ENCODE measurements at places on chromosomes 3 and 15.
A peak's percentile ranks its signal among the peaks of the same experiment; 100 is the strongest.

DNA sequence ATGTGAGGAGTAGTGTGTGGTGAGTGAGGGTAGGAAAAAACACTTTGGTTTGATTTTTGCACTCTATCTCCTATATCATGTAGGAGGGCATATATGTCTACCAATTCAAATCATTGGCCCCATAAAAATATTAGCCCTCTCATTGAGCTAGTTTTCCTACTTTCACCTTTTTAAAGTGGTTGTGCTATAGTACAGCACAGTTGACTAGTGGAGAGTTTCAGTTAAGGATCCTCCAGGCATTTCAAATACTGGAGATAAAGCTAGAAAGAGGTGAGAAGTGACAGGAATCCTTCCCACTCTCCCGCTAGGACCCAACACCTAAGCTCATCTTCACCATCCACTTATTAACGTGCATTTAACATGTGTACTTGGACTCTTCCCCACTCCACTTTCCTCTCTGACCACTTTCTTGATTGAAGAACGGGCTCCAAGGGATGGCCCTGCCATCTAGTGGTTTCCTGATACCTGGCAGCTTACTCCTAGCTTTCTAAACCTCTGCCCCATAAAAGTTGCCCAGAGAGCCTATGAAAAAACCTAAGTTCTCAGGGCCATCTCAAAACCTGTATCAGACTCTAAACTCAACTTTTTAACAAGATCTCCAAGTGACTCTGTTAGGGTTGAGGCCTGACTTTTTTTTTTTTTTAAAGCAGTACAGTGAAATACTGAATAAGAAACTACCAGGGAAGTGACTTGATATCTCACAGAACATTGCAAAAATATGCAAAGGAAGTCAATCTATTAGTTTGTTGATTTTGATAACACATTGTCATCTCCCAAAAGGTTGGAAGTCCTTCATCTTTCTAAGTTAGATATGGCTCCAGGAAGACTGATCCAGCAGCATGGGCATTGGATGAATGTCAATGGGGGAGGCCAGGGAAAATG is 17.9 kb downstream of the IL12A start:
- peak; percentile 68 for DNase-seq

GRCh38 chr3:147945968-147946519 is 536.9 kb downstream of the ZIC1 start:
- peak; percentile 97 for DNase-seq

DNA sequence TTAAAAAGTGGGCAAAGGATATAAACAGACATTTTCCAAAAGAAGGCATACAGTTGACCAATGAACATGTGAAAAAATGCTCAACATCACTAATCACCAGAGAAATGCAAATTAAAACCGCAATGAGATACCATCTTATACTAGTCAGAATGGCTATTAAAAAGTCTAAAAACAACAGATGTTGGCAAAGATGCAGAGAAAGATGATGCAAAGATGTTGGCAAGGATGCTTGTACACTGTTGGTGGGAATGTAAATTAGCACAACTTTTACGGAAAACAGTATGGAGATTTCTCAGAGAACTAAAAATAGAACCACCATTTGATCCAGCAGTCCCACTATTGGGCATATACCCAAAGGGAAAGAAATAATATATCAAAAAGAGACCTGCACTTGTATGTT is 53.5 kb downstream of the TLNRD1 start:
- DNase-seq = peak; percentile 82

DNA sequence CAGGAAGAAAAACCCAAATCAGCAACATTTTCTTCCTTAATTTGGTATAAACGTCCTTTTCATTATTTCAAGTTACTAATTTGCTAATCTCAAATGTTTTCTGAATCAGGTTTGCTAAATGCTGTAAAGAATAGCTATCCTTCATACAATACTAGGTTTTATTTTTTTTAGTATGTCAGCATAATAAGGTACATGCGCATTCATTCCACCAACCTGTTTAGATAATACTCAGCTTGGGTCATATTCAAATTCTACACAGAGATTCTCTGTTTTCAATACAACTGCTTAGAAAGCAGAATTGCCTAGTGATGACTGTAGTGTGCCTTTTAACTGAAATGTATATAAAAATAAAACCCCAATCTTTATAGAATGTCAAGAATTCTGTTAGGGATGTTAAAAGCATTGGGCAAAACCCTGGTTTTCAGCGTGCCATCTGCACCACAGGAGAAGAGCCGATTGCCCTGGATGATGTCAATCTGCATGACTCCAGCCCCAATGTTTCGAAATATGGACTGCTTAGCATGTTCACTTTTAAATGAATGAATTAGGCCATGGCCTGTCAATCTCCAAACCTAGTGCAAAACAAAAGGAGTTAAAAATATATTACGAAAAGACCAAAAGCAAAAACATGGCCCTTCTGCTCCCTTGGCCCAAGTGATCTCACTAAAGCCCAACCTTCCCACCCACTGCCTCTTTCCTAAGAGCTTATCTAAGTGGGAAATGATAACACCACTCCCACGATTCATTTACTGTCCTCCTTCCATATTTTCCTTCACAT is 107.4 kb downstream of the GLDN start:
- no peak for DNase-seq

DNA sequence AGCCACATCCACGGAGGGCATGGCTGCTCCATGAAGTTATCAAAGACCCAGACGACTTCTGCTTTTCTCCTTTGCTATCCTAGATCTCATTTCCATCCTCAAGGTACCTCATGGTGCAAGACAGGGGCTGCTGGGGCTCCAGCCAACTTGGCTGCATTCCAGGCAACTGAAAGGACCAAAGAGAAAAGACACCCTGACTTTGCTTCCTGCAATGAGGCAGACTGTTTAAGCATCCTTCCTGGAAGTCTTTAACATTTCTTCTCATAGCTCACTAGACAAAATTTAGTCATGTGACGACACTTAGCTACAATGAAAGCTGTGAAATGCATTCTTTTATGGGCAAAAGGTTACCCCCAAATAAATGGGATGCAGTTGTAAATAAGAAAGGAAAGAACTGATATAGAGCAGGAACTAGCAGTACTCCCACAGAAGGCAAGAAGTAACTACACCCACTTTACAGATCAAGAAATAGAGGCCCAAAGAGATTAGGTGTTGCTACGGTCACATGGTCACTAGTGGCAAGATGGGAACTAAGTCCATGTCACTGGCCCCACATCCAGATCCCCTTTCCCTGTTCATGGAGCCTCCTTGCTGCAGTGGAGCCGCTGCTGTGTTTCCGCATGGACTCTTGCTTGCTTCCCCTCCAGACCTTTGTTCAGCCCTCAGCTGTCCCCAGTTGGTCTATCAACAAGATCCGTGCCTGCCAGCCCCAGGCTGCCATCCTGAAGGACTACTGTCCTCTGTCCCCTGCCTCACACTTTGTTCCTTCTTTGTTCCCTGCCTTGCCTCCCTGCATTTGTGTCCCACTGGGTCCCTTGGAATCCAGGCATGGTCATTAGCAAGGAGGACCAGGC is 107.0 kb downstream of the XXYLT1 start:
- no peak for DNase-seq

DNA sequence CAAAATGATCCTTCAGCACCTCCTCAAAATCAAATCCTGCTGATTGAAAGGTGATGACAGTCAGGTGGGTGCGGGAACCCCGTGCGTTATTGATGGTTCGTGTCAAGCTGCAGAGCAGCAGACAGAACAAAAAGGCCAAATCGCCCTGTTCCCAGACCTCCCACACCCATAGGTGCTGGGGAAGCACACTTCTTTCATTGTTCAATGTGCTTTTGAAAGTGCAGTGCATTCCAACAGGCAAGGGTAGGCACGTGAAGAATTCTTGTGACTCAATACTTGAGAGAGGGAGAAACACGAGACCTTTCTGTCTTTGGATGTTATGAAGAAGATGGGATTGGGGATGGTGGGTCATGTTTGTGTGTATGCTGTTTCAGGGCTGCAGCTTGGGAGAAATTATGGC is 514.0 kb downstream of the MCTP2 start:
- no peak for DNase-seq

DNA sequence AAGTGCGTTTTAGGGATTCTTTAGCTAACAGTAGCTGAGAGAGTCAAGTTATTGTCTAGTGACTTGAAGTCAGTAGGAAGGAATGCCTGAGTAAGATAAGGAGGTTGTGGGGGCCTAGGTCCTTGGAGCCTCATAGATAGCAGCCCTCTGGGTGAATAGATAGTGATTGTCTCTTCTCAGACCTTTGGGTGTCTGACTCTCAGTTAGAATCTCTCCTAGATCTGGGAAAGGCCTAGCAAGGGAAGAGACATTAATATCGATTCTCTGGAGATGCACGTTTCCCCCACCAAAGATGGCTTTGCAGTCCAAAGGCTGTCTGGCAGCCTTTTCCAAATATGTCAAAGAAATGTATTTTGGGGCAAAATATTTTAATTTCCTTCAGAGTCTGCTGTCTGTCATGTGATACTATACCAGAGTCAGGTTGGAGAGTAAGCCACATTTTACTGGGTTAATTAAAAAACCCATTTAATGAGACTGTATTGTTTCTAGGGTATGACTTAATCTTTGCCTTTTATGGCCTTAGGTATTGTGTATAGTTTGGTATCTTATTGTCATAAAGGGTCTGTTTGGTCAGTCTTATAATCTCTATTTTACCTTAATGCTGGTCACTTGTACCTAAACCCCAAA is 92.2 kb downstream of the ST6GAL1 start:
- no peak for DNase-seq

DNA sequence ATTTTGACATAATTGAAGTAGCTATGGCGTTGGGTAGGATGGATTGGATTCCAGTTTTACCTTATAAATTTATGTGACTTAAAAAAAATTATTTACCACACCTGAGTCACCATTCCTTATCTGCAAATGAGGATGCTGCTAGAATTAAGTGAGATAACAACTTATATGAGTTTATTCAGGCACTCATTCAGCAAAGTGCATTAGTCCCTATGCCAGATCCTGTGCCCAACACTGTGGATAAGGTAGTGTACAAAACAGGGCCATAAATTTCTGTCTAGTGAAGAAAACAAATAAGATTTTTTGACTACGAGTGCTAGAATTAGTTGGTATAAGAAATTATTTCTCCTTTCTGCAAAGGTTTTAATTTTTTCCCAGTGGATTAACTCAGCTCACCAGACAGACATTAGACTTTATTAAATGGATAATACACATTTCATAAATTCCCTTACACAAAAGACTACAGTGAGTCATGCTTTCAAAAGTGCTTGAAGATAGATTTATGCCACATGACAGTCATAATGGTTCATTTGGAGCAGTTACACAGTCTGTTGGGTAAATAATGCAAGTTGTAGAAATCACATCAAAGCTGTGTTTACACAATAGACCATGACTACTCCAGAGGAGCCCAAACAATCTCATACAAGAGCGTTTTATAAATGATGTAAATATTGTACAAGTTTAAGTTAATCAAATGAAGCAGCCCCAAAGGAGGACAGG is 129.9 kb upstream of the TGFBR2 start:
- peak; percentile 44 for DNase-seq

GRCh38 chr15:70362886-70363285 is 265.2 kb upstream of the TLE3 start:
- peak; percentile 23 for DNase-seq

DNA sequence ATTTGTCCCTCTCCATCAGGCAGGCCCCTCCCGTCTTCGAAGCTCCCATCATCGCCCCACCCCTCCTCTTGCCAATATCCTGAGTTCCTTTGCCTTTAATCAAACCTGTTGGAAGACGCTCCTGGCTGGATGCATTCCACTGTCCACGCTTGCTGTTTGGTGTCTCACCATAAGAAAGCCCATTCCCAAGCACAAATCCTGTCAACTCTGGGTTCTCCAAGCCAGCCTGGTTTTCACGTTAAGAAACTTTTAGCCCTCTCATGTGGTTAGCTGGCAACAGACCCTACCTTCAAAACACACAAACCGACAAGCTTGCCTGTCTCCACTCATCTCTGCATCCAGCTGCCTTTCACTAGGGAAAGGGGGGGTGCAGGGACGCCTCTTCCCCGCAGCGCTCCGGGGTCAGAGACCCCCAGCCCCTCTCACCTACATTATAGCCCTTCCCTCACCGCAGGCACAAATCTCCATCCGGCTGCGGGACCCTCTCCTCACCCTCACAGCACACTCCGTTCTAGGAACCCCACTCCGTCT is 1.1 kb downstream of the GORASP1 start:
- peak; percentile 35 for DNase-seq
